ENCODE measurements at places on chromosomes 12 and 14.

DNA sequence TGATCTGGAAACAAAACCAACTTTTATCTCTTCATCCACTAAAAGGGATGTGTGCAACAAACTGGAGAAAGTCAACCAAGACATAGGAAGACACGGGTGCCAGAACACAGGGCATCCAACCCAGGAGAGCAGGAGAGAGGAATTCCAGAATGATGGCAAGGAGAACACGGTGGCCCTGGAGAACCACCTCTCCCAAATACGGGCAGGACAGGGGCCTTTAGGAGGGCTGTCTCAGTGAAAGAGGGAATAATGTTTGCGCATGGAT is 93.4 kb upstream of the EGLN3 start:
- no peak for DNase-seq

DNA sequence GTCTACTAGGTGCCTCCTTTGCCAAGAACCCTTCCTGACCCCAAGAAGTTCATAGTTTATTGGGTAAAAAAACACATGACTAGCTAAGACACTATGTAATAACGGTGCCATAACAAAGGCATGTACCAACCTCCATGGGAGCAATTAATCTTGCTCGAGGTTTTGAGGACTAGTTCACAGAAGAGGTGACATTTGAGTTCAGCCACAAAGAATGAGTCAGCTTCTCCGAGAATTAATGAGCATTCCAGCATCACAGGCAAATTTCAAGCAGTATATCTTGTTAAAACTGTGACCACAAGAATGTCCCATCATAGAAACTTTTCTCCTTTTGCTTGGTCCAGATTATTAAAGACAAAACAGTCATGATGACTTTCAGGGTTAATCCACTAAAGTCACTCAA is 113.0 kb upstream of the RAP1B start:
- no peak for DNase-seq

DNA sequence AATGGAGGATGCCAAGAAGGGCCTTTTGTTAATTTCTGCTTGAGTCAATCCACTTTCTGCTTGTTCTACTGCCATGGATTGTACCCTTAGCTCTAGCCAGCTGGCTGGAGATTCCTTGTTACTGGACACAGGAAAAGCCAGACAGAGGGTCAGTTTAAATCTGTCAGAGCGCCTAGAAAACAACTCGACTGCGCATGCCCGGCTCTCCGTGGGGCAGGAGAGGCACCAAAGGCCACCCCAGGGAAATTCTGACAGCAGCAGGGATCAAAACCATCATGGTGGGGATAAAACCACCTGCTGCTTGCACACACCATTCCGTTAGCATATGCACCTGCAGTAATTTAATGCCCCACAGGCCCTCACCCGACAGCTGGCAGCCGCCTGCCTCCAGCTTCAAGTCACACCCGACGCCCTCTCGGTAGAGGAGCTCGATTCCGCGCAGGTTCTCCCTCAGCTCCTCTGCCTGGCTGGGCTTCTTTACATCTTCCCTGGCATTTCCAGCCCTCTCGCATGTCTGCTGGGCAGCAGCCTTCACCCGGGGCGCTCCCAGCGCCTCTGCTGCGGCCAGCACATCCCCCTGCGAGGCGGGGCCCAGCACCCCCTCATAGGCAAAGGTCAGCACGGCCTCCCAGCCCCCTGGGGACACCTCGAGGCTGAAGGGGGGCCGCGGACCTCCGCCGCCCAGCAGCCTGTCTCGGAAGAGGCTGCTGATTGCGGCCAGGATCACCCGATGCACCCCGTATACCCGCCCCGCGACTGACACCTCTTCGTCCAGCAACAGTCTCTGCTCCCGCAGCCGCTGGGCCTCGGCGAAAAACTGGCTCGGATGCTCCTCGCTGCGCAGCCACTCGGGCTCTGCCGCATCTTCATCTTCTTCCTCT is 1.0 kb downstream of the KLHL33 start:
- DNase-seq = no peak

DNA sequence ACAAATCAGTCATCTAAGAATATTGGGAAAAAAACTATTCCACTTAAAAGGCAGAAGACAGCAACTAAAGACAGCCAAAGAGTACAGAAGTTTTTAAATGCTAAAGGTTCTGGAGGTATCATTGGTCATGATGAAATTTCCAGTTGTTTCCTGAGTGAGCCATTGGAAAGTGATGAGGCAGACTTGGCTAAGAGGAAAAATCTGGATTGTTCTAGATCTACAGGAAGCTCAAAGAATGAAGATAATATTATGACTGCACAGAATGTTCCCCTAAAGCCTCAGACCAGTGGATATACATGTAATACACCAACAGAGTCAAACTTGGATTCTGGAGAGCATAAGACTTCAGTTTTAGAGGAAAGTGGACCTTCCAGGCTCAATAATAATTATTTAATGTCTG is 22.8 kb downstream of the GALNT4 start:
- DNase-seq = no peak

GRCh38 chr12:84702001-84702400 is 210.6 kb downstream of the SLC6A15 start:
- no peak for DNase-seq

DNA sequence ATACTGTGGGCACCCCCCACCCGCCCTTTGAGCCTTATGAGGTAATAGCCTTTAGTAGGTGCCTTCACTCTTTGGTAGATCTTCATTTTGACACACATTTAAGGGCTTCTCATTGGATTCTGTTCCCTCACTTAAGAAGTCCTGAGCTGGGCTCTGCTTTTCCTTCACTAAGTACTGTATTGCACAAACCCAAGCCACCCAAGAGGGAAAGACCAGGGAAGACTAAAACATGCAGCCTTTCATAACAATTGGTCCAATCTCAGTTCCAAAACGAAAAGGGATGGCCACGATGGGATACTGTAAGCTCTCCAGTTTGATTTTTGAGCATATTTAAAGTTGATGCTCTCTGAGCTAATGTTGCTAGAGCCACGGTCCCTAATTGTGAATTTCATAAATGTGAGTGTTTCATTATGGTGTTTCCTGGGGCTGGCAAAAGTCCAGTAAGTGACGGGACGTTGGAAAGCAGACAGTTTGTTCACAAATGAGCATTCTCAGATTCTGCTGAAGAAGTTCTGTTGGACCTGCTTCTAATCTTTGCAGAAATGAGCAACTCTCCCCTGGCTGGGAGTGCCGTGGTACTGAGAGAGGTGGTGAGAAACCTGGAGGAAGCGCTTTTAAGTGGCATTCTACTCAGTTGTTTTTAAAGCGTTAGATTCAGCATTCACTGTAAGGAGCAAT is 9.4 kb downstream of the SSPN start:
- no peak for DNase-seq

GRCh38 chr14:67377916-67378315 is 17.8 kb downstream of the EIF2S1 start:
- DNase-seq = no peak

GRCh38 chr12:23550753-23551152 is 398.7 kb downstream of the SOX5 start:
- DNase-seq = no peak

DNA sequence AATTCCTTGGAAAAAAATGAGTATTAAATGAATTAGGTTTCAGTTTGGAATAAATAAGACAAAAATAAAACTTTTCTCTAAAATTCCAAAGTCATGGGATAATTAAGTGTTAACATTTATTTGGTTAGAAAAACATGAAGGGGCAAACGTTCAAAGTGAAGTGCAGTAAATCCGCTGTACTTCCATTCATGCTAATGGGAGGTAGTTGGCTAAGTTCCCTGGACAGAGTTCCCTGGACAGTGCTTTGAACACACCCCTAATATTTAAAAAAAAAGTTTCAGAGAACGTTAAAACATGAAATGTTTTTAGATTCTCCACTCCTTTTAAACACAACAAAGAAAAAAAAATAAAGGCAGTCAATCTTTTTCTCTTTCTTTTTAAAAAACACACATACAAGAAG is 16.3 kb downstream of the ALX1 start:
- DNase-seq = no peak

GRCh38 chr12:78375461-78375860 is 489.1 kb upstream of the SYT1 start:
- no peak for DNase-seq

DNA sequence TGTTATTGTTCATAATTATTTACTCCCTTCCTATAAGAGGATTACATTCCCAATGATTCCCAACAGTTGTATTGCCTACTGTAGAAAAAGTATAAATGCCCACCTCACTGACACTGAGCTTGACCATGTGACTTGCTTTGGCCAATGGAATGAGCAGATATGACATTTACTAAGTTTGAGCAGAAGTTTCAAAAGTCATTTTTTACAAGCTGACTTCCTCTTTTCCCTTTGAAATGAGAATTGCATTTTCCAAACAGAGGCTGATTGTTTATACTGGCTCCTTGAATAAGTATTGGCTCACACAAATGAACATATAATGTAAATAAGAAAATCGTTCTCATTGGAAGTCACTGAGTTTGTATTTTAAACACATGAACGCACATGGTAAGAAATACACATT is 116.4 kb upstream of the LRFN5 start:
- no peak for DNase-seq
